T-helper 22 cell (primary cell): ENCODE measurements at places on chromosomes 5 and 9.

DNA sequence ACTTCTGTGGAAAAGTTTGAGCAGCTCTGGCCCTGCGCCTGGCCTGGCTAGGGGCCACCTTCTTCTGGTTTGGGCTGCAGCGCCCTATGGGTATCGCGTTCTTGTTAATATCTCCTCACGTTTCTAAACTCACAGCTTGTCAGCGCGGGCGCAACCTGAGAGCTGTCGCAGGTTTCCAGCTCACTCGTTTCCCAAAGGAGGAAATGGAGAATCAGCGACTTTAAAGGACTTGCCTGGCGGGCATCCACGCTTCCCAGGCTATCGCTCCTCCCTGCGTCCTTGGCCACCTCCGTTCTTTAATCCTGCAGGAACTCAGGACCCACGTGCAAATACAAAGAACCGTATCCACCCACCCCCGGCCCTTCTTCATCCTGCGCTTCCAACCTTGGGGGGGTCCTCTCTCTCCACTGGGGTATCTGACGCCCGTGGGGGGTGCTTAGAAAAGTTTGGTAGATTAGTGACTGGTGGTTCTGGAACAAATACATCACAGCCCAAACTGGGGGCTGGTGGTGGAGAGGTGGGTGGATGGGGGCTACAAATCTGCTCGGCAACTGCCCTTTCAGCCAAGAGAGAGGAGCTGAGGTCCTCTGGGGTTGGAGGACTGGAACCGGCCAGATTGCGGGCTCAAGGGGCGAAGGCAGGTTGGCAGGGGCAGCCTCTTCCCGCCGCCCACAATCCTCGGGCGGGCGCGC lies 578 bp upstream of the PSAT1 start:
- no peak for DNase-seq

GRCh38 chr9:128091571-128091970 lies 23.5 kb downstream of the SLC25A25 start:
- DNase-seq, result no peak

DNA sequence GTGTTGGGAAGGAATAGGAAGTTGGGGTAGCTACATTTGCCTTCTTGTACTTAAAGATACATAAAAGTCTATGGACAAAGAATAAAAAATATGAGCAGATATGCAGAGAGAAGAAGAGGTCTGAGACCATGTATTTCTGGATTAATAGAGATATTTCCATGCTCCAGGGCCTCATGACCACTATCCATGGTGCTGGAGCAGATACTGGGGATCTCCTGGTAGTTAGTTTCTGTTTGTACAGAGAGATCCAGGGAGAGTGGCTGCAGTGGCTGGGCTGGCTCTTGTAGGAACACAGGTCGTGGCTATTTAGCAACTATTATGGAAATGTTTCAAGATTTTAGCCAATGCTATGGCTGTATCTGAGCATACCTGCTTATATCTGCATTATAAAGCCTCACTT lies 184.2 kb upstream of the TMEM161B start:
- DNase-seq, result no peak

GRCh38 chr5:37490931-37491330 lies 111.8 kb downstream of the WDR70 start:
- DNase-seq, result no peak

DNA sequence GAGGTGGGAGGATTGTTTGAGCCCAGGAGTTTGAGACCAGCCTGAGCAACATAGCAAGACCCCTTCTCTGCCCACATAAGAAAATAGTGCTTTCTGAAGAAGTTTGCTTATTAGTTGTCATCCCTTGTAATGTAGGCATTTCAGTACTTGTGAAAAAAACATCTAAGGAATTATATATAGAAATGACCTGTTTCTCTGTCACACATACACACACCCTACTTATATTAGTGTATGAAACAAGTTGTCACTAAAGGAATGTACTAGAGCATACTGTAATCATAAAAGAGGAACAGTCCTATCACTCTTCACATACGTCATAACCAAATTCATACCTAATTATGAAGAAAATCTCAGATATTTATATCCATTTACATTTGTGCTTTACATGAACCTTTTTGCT lies 122.0 kb downstream of the NIPBL start:
- no peak for DNase-seq
